Adipocyte (in vitro differentiated cells): ENCODE measurements at places on chromosomes 11 and 22.

DNA sequence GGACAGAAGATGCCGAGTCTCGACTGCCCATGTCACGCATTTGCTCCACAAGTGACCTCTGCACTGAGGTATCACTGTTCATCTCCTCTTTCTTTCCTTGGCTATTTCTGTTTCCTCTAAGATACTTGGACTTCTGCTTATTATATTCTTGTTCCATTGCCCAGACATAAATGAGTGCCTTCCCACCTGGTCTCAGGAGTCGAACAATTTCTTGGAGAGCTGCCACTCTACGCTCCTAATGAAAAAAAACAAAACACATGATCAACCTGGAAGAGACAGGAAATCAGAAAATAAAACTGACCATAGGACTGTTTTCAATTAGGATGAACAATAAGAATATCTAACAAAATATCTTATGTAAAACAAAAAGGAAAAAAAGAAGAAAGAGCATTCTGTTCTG is 47.4 kb upstream of the CWF19L2 start:
- DNase-seq, result no peak

DNA sequence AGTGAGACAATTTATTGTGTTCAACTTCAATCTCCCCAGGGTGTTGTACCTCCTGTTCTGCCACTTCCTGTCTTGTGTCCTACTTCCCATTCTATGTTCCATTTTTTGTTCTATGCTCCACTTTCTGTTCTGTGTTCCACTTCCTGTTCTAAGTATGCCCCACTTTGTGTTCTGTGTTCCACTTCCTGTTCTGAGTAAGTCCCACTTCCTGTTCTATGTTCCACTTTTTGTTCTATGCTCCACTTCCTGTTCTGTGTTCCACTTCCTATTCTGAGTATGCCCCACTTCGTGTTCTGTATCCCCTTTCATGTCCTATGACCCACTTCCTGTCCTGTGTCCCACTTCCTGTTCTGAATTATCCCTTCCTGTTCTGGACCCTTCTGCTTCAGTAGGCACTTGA is 732.7 kb downstream of the TBC1D22A start:
- no peak for DNase-seq

DNA sequence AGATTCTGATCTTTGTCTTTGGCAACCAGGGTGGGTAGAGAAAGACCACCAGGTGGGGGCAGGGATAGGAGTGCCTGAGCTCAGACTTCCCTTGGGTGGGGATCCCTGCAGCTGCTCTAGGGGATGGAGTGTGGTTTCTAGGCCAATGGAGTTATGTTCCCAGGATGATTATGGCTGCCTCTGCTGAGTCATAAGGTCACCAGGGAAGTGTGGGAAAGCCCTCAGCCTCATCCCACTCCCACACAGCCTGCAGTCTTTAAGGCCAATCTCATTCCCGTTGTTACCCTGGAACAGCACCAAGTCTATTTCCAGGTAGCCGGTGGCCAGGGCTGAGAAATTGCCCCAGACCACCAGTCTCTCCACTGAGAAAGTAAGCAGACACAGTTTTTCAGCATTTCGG is 2269.3 kb upstream of the RAG2 start:
- DNase-seq, result no peak

DNA sequence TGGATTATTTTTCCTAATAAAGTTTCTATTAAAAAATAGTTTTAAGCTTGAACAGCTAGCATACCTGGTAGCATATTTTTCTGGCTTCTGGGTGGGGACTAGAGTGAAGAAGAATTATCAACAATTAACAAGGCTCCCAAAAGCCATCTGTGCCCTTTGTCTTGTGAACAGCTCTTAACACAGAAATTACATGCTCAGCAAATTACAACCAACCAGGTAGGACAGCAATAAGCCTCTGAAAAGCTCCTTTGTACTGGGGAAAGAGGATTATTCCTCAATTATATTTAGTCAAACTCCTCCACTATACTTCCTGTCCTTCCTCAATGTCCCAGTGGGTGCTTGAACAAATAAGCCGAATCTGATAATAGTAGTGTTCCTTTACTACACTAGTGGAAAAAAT is 162.8 kb downstream of the RAB38 start:
- no peak for DNase-seq

DNA sequence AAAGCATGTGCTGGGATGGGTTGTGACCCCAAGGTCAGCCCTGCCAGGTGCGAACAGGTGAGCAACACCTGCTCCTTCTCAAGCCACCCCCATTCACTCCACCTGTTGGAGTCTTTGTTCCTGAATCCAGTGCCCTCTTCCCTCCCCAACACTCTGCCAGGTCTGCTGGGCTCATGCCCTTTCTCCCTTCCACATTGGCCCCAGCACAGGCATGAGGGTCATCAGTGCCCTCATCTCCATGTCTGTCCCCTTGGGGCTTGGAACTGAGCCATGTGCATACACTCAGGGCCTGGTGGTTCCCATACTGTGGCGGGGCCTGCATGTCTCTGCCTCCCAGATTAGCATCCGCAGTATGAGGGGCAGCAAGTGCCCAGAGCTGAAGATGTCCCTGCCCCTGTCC is 19.1 kb downstream of the RFPL2 start:
- no peak for DNase-seq

GRCh38 chr11:102382384-102382783 is 35.4 kb downstream of the BIRC2 start:
- no peak for DNase-seq

GRCh38 chr11:68402355-68403031 is 58.1 kb upstream of the PPP6R3 start:
- DNase-seq, result no peak

DNA sequence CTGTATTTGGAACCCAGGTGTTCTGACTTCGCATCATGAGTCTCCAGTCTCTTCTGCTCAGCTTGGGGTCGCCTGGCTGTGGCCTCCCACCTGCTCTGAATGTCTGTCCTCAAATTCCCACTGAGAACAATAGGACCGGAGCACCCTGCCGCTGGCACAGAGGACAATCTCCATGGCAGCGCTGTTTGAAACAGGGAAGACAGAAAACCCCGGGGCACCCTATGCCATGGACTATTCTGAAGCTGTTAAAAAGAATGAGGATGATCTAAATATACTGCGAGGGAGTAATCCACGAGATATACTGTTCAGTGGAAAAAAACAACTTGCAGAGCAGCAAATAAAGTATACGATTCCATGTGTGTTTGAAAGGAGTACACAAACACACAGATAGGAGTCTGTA is 415.6 kb upstream of the NARS2 start:
- no peak for DNase-seq

DNA sequence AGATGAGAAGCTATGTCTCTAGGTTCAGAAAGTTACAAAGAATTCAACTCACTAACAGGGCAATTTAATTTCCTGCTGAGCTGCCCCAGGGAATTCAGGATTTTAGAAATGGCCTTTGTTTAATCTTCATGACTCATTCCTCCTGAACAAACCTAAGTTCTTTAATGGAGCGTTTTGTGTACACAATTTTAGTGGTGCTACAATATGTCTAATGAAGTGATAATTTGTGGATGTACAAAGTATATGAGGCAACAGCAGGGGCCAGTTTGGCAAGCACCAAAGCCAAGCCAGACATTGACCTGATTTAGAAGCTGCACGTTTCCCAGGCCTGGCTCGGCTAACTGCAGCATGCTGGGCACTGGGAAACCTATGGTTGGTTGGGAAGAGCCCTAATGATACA is 34.4 kb upstream of the HEPHL1 start:
- DNase-seq, result peak; percentile 50

DNA sequence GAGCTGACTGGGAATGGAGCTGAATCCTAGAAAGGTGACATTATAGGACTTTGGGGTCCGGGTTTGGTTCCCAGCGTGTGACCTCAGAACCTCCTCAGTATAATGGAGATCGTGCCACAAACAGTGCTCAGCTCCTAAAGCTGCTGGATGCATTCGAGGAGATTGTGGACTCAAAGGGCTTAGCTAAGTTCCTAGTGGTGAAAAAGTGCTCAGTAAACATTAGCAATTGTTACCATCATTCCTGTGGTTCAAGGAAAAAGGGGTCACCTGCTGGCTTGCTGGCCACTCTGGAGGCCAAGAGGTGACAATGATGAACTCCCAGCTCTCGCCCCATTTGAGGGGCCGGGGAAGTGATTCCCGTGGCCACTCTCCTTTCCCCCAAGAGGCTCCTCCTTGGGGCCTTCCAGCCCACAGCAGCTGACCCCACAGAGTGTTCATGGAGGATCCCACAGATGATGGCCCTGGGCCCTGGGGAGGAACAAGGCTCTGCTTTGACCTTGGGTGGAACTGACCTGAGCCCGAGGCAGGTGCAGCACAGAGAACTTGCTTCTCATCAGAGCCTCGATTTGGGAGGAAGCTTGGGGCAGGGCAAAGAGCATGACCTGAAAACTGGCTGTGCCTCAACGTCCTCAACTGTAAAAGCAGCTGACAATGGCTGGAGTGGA is 40.1 kb downstream of the TRIM29 start:
- no peak for DNase-seq

- no peak for DNase-seq
Measured at GRCh38 chr11:77609234-77609633, 19.5 kb downstream of the AQP11 start.

- DNase-seq, result no peak
Measured at GRCh38 chr11:77789061-77789730, 31.3 kb downstream of the RSF1 start.

DNA sequence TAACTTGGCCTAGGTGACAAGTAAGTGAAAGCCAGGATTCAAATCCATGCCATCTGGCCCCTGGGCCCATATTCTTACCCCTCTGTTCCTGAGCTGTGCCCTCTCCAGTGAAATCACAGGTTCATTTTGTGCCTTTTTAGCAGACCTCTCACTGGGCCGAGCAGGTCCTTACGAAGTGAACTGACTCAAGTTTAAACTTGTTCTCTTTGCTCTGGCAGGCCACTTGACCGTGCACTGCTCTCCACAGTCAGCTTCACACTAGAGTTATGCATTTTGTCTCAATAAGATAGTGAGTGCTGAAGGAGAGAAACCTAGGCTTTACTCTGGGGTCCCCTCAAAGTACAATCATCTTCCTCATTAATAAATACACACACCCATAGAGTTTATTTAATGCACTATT is 40.7 kb downstream of the ARFGAP3 start:
- no peak for DNase-seq
